Fibroblast of villous mesenchyme (primary cell): ENCODE measurements at places on chromosomes 5 and 9. TPM values are rescaled to one million over a fixed set of nuclear protein-coding genes. Genes with fewer than 3 reads are reported as not detected.

- no peak for DNase-seq
Observed at GRCh38 chr9:112132356-112132755, 42.7 kb downstream of the SUSD1 start.

DNA sequence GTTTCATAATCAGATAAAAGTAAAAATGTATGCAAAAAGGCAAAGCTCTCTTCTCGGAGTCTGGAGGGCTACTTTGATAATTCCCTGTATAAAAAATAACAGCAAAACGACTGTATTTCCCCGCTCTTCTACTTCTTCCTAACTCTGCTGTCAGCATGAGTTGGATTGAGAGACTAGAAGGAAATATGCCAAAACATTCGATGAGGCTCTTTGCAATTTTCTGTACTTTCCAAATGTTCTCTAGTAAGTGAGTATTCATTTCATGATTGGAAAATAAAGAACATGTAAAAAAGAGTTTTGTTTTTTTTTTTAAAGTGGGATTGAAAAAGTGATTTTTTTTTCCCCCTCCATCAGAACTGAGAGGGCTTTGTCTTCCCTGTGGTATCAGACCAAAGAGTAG, 677.5 kb downstream of the ACTL7B start:
- DNase-seq: no peak

- no peak for DNase-seq
Observed at GRCh38 chr9:15542624-15543023, 10.2 kb upstream of the CCDC171 start.

The TSTD2 gene
- 12.6 and 15.1 TPM in 2 replicates for total RNA-seq

GRCh38 chr5:141570655-141571054, 48.1 kb downstream of the DIAPH1 start:
- no peak for DNase-seq

GRCh38 chr9:37433867-37434371, 11.4 kb downstream of the GRHPR start:
- no peak for DNase-seq

The DNAI1 gene
- total RNA-seq: under 0.01 TPM in 1 of 2 replicates, not detected in the other

The LRRC70 gene
- total RNA-seq: 0.64 and 1.3 TPM in 2 replicates

The FAM221B gene
- total RNA-seq: not detected in 2 replicates

DNA sequence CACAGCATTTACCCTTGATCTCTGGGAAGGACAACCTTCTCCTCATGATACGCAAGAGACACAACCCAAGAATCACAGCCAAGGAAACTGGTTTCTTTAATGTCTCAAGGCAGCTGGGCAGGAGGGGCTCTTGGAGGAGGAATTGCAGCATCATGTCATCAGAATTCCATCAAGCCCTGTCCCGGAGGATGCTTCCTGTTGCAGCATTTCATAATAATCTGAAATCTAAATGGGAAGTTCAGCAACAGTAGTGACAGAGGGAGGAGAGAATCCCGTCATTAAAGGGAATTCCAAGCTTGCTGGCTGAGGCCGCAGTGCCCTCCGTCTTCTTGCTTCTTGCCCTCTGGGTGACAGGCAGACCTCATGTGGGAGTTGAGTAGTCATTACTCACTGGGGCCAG, 192.7 kb downstream of the TENT4A start:
- DNase-seq: peak; percentile 0

GRCh38 chr9:98438666-98439065, 183.2 kb upstream of the TBC1D2 start:
- peak; percentile 26 for DNase-seq

DNA sequence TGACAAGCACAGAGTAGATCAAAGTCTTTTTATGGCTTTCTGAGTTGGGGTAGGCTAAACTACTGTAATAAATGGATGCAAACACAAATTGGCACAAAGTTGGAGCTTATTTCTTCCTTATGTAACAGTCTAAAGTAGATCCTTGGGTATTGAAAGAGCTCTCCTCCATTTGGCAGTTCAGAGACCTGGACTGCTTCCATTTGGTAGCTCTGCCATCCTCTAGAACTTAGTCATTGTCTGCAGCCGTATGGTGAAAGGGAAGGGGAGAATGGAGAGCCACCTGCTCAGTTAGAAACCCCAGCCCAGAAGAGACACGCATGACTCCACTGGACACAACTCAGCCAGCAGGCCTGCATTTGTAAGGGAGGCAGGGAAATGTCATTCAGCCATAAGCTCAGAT, 345.0 kb downstream of the DMAC1 start:
- no peak for DNase-seq

DNA sequence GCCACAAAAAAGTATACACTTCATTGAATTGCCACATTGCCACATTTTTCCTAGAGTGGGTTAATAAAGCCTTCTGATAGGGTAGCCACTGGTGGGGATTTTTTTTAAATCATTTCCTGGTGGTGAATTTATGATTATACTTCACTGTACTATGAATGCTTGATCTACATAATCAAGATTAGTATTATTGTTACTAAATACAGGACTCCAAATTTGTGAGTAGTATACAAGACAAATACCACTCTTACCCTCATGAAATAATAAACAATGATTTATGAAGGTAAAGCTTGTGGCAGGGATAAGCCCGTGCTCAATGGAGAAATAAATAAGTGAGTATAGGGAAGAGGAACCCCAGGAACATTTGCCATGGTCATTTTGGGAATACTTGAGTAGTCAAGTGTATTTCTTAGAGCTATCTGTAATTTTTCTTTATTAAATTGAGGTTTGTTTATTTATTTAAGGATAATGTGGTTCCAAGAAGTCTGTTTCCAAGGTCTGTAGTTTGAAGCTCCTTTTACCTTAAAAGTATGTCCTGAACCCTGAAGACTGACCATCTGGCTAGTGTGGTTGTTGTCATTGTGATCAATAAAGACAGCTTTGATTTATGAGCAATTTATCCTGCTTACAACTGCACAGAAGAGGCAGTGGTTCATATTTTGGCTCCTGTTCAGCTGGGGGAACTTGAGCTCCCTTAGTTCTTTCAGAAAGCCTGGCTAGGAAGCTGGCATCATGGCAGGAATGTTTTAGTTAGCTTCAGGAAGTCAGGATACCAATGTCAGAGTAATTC, 118.6 kb downstream of the ZSWIM6 start:
- DNase-seq: peak; percentile 58

DNA sequence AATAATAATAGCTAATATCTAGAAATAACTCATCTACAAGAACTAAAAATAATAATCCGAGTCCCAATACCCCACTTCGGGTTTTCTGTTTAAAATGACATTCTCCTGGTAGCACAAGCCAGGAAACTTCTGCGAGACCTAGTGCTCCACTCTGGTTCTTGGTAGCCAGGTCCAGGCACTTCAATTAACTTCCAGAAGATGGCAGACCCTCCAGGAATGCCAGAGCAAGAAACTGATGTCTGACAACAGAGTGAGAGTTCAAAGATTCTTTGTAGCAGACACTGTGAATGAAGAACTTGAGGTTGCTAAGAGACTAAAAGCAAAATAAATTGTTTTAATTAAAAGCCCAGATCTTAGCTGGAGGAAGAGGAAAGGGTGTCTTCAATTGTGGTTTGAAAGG, 1963.3 kb upstream of the CDH9 start:
- DNase-seq: no peak

GRCh38 chr9:81669041-81669651, 20.2 kb downstream of the TLE1 start:
- no peak for DNase-seq

DNA sequence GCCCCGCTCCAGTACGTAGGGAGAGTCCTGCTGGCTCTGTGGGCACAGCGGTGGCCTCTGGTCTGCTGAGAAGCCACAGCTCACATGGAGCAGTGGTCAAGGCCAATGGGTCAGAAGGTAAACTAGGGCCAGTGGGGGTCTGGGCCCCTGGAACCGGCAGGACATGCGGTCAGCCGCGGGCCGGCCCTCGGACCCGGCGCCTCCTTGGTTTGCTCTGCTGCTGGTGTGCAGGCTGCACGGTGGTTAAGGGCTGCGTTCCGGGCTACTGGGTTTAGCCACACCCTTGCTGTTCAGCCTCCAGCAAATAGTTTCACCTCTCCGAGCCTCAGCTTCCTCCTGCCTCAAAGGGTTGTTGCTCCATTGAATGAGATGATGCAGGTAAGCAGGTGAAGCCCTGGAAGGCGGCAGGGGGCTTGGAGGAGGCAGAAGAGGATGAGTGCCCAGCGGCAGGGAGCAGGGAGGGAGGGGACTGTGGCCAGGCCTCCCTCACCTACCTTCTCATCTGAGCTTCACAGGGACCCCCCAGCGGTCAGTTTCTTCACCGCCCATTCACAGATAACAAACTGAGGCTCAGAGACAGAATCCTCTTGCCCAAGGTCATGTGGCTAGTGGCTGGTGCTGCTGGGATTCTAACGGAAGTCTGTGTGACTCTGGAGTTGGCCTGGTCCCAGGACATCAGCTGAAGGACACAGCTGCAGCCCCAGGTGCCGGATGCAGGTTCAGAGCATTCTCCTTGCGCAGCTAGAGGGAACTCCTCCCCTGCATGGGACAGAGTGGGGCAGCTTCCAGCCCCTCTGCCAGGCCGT, 3.7 kb upstream of the COL5A1 start:
- no peak for DNase-seq

The CTNNA1 gene
- 455 and 461 TPM in 2 replicates for total RNA-seq

GRCh38 chr5:32315221-32316014, 2.7 kb upstream of the MTMR12 start:
- DNase-seq: no peak

DNA sequence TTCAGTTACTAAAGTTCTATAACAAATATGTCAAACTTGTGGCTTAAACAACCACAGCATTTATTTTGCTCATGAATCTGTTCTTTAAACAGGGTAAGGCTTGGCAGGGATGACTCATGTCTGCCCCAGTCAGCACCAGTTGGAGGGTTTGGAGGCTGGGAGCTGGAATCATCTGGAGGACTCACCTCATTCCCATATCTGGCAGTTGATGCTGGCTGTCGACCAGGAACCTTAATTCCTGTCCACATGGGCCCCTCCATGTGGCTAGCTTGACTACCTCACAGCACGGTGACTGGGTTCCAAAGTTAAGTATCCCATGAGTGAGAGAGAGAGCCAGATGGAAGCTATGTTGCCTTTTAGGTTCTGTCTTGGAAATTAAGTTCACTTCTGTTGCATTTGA, 13.8 kb upstream of the CCL28 start:
- DNase-seq: peak; percentile 50

DNA sequence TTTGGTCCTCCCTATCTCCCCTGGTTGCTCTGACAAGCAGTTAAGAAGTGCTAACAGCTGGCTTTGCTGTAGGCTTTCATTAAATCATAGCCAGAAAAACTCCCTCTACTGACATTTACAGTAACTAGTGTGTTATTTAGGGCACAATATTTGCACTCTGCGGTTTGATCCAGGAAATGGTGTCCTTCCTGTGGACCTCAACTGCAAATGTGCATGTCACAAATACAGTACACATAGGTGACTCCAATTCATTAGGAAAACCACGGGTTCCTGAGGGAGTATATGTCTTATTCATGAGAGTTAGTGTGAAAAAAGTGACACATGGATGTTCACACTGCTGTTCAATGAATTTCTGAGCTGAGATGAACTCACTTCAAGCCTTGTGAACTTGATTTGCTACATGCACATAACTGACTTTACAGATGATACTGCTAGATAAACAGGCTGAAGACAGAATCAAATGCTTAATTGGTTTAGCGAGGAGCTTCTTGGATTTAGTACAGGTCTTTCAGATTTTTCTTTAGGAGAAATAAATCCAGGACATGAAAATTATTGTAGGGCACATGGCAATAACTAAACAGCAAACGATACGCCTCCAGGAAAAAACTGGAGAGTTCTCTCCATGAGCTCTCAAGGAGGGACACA, 281.5 kb downstream of the EFNA5 start:
- peak; percentile 50 for DNase-seq

DNA sequence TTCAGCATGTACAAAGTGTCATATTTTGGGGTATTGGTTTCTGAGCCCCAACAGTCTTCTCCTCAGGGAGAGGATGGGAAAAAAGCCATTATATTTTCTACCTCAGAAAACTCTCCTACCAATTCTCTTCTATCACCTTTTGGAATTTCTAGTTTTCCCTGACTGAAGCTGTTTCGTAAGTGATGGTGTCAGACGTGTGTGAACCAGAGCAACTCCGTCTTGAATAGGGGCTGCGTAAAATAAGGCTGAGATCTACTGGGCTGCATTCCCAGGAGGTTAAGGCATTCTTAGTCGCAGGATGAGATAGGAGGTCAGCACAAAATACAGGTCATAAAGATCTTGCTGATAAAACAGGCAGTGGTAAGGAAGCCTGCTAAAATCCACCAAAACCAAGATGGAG, 197.3 kb upstream of the C9orf72 start:
- DNase-seq: no peak

DNA sequence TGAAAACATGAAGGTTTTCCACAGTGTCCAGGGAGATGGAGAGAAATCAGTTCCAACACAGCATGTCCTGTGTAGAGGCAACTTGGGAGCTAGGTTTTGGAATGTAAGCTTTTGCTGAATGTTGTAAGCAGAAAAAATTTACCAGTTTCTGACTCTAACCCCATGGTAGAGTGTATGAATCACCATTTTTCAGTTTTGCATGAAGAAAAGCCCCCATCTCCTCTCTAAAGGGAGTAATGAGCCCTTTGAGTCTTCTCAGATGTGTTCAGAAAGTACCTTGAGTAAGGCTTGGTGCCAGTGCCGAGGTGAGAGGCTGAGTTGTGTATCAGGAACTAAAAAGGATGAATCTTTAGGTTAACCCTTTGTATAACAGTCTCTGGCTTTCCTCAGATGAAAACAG, 96.2 kb downstream of the ADRB2 start:
- no peak for DNase-seq
